Left renal pelvis (tissue), 4 donors: ENCODE measurements at places on chromosomes 2 and 18.

- no peak for DNase-seq
Observed at GRCh38 chr2:169136885-169137534, 67.6 kb downstream of the DHRS9 start.

GRCh38 chr2:163319006-163319405 is 416.8 kb downstream of the FIGN start:
- DNase-seq, result no peak

- DNase-seq, result no peak
Observed at GRCh38 chr18:50775207-50775606, 44.6 kb downstream of the MRO start.

- no peak for DNase-seq
Observed at GRCh38 chr2:166106431-166107015, 21.3 kb downstream of the SCN1A start.

DNA sequence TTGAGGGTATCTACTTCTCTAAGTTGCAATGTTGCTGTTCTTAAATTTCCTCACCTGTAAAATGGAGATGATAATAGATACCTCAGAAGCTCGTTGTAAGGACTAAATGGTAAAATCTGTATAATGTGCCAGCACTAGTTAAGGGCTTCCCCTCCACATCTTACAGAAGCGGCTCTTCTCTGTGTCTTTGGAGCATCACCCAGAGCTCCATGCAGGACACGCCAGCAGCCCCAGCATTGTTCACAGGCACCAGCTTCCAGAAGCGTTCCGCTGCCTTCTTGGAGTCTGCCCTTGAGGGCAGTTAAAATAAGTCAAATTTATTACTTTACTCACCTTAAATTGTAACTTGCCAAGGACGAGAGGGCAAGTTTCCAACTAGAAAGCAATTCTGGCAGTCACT is 5.8 kb downstream of the DCDC2C start:
- no peak for DNase-seq

DNA sequence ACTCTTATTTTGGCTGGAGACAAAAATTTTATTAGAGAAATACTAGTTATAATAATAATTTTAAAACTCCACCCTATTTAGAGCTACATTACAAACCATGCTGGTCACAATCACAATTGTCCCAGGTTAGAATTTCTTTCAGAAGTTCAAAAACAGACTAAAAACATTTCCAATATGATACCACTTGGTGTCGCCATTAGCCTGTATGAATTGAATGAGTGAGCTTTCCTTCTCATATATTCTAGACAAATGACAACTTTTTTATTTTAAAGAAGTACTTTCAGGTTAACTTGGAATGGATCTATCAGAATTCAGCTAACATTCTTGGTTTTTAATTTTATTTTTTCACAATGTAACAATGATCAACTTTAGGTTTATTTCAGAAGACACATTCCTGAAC is 48.0 kb downstream of the SERPINB8 start:
- no peak for DNase-seq

DNA sequence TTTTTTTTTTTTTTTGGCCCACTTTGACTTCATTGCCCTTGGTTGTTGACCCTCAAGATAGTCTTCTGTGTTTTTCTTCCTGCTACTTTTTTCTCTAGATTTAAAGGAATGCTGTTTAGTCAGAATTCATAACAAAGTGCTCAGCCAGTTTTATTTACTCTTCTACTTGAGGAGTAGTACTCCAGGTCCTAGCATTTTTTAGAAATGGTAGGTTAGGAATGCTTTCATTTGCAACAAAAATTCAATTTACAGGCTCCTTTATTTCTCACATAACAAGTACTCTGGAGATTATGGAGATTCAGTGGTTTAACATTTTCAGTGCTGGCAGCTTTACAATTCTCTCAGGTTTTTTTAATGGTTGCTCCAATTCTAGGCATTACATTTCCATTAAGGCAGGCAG is 58.2 kb downstream of the KIAA1328 start:
- no peak for DNase-seq

GRCh38 chr2:449246-450067 is 161.6 kb upstream of the ALKAL2 start:
- no peak for DNase-seq

DNA sequence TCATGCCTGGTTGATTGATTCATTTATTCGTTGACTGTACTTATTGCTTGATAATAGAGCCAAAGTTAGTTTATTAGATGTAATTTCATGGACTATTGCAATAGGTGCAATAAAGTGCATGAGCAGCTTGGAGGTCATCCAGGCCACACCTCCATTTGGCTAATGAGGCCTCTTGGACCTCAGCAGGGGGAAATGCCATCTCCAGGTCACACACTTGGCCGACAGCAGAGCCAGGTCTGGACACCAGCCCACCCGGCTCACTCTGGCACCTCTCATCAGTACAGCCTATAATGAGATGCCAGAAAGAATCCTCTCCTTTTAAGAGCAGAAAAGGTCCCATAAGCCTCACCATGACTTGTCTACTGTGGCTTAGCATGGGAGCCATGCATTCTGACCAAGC is 71.2 kb upstream of the AFF3 start:
- no peak for DNase-seq
